ENCODE measurements at places on chromosomes 7 and 10.

GRCh38 chr7:157613575-157614322, 276.9 kb downstream of the DNAJB6 start:
- peak; percentile 39 for DNase-seq

DNA sequence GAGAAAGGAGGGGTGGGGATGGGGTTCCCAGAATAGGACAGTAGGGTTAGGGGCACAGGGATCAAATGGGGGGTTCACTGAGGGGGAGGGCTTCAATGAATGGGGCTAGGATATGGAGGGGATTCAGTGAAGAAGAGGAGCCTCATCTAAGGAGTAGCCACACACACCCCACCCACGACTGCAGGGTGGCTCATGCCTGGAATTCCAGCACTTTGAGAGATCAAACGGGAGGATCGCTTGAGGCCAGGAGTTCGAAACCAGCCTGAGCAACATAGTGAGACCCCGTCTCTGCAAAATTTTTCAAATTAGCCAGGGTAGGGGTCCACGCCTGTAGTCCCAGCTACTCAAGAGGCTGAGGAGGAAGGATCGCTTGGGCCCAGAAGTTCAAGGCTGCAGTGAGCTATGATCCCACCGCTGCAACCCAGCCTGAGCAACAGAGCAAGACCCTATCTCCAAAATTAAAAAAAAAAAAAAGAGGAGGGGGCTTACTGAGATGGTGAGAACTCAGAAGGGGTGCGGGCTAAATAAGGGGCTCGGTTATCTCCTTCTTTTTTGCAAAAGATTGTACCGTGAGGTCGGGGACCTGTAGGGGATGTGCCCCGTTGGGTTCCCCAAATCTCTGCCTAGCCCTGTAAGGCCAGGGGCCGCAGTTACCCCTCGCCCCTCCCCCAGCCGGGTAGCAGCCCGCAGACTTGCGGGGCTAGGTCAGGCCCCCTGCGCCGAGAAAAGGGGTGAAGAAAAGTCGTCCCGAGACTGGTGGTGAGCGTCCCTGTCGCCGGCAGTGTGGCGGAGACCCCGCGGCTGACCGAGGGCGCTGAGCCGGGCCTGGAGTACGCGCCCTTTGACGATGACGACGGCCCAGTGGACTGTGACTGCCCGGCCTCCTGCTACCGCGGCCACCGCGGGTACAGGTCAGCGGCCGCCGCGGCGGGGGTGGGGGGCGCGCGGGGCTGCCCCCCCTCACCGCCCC, 43.1 kb upstream of the HSPB1 start:
- DNase-seq = no peak

DNA sequence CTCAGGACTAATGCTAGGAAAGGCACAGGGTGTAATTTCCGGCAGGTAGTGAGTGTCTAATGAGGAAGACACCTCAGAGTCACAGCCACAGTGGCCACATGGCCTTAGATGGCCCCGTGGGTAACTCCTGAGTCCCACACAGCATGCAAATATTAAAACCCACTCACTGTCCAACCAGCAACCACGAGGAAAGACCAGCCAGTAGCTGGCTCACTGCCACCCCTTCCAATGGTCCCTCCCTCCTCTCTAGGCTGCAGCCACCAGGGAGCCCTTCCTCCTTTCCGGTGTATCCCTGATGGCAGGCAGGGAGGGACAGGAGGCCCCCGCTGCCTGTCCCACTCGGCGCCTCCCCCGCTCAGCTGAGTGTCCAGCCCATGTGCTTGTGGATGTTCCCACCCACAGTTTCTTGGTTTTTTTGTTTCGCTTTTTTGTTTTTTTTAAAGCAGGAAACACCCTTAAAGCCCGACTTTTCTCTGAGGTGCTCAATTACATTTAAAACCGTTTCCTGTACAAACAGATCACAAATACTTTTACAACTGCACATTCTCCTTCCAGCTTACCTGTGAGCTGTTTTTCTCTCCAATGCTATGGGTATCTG, 9.2 kb downstream of the BNIP3 start:
- DNase-seq = peak; percentile 58

DNA sequence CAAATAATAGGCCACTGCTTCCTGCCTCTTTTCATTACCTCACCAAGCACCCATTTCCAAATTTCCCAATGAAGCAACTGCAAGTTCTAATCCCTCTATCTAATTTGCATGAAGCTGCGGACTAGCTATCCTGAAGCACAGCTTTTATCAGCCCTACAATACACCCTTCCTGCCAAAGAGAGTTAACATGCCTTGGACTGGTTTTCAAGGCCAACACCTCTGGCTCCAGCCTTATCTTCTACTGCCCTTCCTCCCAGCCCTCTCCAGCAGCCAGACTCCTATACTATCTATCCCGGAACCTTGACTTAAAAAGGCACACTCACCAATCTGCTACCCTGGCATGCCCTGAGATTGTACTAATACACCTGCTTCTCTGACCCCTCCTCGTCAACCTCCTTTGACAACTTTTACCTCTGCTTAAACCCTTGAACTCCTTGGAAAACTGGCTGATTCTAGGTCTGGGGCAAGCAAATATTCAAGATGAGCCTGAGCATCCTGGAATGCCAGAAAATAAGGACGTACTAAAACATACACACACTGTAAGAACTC, 73.4 kb downstream of the SGMS1 start:
- DNase-seq = no peak

DNA sequence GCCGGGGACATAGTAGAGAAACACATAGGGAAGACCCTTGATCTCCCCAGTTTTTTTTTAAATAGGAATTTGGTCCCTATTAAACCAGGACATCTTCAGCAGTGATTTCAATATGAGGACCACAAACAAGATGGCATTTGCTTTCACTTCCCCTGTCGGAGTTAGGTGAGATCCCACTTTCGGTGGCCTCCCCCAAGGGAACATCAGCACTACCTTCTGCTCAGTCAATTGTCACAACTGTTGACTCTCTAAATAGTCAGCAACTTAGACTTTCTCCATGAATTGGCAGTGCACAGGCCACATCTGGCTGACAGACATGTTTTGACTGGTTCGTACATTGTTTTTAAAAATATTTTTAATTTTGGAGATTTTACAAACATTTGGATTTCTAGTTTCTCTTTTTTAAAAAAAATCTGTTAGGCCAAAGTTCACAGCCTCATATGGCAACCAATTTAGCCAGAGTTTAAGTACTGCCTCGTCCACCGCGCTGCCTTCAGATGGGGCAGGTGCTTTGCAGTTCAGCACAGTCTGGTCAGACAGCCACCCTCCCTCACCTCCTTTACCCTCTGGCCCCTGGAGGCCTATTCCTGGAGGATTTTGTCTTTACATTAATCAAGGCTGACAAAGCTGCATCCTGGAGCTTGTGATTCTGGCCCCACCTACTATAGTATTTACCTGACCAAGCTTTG, 139.2 kb upstream of the PRR15 start:
- DNase-seq = no peak

DNA sequence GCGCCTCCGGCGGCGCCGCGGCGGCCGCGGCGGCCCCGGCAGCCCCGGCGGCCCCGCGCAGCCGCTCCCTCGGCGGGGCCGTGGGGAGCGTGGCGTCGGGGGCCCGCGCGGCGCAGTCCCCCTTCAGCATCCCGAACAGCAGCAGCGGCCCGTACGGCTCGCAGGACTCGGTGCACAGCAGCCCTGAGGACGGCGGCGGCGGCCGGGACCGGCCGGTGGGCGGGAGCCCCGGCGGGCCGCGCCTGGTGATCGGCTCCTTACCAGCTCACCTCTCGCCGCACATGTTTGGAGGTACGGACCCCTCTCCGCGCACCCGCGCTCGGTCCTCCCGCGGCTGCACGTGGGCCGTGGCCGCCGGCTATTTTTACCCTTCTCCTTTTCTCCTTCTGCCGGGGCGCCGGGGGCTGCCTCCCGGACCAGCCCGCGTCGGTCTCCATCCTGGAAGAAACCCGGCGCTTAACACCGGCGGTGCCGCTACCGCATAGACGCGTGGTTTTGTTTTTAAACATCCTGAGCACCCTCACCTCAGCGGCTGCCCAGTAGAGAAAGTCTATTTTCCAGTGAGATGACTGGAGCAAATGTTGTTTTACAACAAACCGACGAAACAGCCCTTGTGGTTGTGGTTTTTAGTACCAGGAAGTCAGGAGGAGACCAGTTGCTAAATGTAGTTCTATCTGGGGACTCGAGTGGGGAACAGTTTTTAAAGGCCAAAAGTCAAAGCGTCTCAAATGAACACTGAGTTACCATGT, 1.3 kb downstream of the ZNRF2 start:
- DNase-seq = no peak

DNA sequence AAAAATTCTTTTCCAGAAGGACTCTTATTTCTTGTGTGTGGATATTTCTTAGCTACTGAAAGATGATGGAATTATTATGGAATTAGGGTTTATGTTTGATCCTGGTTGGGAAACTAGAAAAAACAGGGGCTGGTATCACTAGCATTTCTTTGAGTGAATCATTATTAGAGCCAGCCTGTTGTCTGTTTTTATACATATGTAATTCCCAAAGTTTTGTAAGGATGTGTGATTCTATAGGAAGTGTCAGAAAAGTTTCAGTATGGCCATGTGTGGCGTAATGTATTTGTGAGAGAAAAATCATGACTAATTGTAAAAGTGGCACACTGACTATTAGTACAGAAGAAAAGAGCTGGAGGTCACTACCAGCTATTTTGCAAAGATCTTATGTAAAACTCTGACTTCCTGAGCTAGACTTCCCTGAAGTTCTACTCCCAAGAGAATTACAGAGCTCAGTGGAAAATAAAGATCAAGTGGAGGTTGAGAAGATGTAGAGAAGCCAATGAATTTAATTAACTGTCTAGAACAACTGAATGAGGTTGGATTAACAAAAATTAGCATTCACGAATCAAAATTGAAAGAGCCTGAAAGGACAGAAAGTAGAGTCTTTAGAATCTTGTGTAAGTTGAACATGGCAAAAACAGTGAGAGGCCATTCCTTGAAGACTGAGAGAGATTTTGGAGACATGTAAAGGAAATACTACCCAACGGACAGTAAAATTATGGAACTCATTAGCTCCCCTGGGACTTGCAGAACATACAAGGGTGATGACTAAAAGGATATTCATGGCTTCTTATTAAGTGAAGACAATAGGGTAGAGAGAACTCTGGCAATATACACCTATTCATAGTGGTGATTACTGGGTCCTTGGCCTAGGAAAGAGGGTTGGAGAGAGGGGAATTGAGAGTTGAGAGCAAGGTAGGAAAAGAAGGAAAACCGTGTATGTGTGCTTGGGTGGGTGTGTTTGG, 12.5 kb downstream of the ZNF365 start:
- no peak for DNase-seq

DNA sequence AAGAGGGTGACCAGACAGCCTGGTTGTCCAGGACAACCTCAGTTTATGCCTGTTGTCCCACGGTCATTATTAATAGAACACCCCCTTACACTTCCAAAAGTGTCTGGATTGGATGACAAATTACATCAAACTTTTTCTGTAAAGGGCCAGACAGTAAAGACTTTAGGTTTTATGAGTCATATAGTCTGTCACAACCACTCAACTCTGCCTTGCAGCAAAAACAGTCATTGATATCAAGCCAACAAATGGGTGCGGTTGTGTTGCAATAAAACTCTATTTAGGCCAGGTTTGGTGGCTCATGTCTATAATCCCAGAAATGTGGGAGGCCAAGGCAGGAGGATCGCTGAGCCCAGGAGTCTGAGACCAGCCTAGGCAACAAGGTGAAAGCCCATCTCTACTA, 66.7 kb upstream of the ATP6V0A4 start:
- no peak for DNase-seq

GRCh38 chr10:46558122-46558391, 1.6 kb upstream of the GPRIN2 start:
- no peak for DNase-seq

GRCh38 chr7:147541261-147541660, 1049.3 kb upstream of the C7orf33 start:
- no peak for DNase-seq

GRCh38 chr7:78247910-78248689, 449.5 kb downstream of the PHTF2 start:
- no peak for DNase-seq

DNA sequence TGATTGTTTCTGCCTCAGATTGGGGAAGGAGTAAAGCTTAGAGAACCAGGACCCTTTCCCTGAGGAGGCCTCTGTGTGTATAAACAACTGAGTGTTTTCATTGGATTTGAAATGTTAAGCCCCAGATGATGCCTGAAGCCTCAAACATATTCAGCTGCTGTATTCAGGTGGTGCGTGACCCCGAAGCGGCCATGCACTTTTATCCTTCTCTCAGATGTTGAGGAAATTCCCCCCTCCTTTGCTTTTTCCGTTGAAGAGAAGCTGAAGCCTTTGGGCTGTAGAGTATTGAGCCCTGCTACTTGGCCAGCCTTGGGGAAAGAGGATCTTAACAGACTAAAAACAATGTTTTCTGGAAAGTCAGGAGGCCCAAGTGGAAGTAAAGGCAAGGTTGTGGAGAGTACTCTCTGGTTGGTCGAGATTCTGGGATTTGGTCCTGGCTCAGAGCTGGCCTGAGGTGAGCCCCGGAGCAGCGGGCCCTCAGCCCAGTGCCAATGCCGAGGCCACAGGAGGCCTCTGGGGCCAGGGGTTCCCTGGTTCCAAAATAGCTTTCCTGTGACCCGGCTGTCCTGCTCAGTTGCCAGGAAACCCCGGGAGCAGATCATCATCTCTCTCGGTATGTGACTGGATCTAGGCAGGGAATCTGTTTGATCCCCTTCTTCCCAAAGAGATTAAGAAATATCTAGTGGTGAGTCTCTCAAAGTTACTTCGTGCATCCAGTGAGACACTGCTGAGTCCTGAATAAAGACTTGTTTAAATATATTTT, 22.5 kb downstream of the FKBP6 start:
- DNase-seq = peak; percentile 16

DNA sequence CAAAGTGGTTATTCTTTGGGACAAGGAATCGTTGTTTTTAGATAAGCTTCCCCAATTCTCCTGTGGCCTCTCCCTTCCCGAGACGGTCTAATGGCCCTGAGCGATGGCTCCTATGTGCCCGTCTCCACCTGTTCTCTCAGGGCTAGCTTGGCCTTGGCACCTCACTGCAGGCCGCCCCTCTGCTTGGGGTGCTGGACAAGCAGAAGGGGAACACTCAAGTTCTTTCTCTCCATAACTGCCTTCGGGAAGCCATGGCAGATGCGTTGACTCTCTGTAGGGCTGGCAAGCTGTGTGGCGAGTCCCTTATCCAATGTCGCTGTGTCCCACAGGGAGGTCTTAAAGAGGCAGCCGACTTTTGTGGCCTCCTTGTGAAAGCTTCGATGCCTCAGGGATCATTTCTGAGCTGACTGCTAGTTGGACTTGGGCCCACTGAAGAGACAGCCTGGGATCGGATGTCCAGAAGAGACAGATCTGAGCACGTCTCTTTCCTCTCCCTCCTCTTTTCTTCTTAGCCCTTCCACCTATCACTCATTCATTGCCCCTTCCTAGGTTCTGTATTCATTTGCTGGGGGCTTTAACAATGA, 70.8 kb downstream of the GRK5 start:
- DNase-seq = no peak

DNA sequence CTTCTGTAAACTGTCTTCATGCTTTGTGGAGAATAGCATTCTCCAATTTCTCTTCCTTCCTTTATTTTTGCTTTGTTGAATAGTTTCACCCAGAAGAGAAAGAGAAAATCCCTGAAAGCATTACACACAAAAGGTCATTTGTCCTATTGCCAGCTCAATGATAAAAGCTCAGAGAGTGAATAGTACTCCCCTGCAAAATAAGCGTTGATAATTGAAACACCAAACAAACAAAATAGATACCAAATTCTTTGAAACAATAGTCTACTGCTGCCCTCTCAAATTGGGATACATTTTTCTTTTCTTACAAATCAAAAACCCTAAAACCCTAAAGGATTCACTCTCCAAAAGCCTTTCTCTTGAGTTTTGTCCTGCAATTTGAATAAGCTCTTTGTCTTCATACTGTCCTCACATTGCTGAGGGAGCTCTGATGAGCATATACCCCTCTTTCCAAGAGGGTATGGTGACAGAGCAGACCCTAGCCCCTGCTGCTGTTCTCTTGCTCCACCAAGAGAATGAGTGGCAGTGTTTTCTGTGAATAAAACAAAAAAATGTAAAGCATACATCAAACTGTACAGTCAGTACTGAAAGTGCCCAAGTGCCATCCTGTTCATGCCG, 134.4 kb downstream of the CSTF2T start:
- no peak for DNase-seq
